Head of caudate nucleus (tissue), 42 donors: ENCODE measurements at places on chromosomes 3 and 15.

- DNase-seq: no peak
These were observed 122.7 kb upstream of the IGF1R start for GRCh38 chr15:98525661-98526001.

DNA sequence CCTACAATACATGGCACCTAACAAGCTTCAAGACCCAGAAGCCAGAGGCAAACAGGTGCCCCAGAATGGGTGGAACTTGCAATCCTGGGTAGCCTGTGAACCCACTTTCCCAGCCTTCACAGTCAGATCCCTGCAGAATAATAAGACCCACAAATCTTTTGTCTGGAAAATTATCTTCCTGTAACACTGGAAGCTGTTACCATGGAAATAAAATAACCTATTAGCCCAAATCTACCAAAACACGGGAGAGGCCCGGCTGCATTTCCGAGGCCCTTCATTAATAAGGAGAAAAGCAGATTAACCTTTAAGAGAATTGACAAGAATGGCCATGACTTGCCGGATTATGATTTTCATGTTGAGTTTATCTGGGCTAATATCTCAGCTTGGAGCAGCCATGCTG is 256.1 kb upstream of the PROK2 start:
- no peak for DNase-seq

- no peak for DNase-seq
These were observed 14.5 kb downstream of the EFCAB12 start for GRCh38 chr3:129413687-129414506.

DNA sequence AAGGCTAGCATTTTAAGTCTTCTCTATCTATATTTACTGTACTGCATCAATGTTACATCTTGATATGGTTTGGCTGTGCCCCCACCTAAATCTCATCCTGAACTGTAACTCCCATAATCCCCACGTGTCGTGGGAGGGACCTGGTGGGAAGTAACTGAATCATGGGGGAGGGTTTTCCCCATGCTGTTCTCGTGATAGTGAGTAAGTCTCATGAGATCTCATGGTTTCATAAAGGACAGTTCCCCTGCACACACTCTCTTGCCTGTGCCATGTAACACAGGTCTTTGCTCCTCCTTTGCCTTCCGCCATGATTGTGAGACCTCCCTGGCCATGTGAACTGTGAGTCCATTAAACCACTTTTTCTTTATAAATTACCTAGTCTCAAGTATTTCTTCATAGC is 161.5 kb downstream of the TBC1D5 start:
- DNase-seq: no peak

DNA sequence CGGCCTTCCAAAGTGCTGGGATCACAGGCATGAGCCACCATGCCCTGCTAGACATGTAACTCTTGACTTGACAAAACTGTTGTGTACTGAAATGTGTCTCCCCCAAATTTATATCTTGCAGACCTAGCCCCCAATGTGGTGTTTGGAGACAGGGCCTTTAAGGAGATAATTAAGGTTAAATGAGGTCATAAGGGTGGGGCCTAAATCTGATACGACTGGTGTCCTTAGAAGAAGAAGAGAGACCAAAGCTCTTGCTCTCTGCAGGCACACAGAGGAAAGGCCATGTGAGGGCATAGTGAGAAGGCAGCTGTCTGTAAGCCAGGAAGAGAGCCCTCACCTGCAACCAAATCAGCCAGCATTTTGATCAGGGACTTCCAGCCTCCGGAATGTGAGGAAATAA is 361.3 kb downstream of the SV2B start:
- DNase-seq: no peak

DNA sequence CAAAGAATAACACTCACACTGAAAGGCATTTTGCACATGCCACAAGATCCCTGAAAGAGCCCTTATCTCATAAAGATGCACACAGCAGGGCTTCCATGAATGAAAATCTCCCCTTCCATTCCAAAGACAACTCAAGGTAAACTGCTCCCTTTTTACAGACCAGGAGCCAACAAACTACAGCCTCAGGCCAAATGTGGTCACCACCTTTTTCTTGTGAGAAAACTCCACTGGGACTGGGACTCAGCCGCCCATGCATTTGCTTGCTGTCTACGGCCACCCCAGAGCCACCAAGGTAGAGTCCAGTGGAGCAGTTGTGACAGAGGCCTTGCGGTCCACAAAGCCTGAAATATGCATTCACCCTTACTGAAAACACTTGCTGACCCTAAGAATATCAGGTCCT is 334.8 kb downstream of the OCA2 start:
- no peak for DNase-seq

- no peak for DNase-seq
These were observed 290.8 kb upstream of the LRRFIP2 start for GRCh38 chr3:37465174-37465573.

- DNase-seq: no peak
These were observed 2.5 kb downstream of the MOBP start for GRCh38 chr3:39469945-39470344.

- no peak for DNase-seq
These were observed 198.6 kb upstream of the BCL6 start for GRCh38 chr3:187943677-187944389.

GRCh38 chr3:130429713-130430023 is 84.2 kb downstream of the COL6A5 start:
- DNase-seq: no peak

DNA sequence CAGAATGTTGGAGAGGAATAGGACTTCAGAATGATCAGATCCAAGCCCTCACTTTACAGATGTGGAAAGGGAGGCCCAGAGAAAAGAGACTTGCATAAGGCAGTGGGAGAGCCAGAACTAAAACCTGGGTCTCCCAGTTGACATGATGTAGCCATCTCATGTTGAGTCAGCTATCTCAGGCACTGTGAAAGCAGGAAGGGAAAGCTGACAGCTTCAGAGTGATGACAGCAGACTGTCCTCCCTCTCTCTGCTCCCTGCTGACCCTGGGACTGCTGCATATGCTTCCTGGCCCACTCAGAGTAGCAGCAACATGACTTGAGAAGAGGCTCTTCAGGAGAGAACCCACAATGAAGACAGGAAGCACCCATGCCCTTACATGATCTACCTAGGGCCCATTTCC is 14.7 kb downstream of the FHIT start:
- no peak for DNase-seq

GRCh38 chr15:39161096-39161495 is 419.8 kb upstream of the THBS1 start:
- DNase-seq: no peak

DNA sequence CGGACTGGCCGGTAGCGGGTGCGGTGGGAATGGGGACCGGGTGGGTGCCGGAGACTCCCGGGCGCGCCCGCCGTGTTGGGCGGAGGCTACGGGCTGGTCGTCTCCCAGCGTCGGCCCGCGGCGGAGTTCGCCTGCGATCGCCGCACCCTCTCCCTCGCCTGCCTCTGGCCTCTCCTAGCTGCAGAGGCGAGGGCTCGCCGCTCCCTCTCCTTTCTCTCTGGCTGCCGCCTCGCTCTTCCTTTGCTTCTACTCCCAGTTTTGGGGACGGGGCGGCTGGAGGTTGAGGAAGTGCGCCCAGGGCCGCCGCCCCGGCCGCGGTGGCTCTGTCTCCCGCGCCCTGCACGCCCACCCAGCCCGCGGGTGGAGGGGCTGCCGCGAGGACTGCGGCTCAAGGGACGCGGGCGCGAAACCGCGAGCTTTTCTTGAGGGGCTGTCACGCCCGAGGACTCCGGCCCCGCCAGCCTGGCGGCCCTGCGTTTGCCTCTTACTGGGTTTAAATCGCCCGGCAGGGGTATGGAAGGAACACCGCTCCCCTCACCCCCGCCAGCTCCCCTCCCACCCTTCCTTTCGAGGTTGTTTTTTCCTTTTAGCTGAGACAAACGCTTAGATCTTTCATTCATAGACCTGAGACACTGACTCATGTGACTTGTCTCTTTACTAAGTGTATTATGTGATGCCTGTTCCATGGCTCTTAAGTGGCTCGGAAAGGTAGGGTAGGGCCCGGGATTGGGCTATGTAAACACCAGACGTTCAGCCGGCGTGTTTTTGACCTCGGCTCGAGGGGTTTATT is 654 bp downstream of the PIK3CA start:
- peak; percentile 48 for DNase-seq

DNA sequence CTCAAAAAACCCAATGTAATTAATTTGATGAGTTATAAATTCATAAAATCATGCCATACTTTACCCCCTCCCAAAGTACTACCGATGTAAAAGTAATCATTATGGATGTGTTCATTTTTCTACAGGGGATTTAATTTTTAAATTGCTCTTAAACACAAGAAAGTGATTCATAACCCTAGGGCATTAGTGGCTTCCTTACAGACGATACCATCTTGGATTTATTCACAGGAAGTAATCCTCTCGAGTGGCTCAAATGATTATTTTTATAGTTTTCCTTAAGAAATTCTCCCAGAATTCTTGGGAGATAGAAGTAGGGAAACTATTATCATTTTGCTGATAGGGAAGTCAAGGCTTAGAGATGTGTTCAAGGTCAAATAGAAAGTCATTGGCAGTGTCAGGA is 80.9 kb downstream of the PEX5L start:
- DNase-seq: no peak

GRCh38 chr15:53031469-53031868 is 241.3 kb upstream of the ONECUT1 start:
- no peak for DNase-seq

GRCh38 chr15:91515188-91515754 is 338.2 kb upstream of the SLCO3A1 start:
- no peak for DNase-seq

DNA sequence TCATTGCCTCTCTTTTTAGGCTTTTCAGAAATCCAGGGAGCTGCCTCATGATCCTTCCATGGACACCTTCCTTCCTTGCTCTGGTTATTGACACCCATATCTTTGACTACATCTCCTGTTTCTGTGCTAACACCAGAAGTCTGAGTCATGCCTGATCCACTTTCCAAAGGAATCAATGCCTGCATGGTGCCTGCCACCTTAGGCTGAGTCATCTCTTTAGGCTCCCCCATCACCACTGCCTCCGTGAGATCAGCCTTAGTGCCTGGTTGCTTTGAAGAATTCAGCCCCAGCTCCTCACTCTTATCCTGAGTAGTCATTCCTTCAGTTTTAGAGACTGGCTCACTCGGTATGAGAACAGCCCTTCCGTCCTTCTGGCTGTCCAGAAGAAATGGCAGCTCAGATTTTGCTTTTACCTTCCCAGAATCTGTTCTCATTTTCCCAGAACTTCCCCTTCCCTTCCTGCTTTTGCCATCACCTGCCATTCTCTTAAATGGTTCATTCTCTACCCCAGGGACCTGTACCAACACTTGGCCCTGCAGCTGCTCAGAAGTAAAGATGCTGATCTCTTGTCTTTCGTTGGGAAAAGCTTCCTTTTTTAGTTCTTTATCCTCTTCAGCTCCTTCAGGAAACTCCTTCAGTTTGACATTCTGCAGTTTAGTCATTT is 105.3 kb downstream of the MAP4 start:
- DNase-seq: peak; percentile 78

- DNase-seq: peak; percentile 91
These were observed 559 bp downstream of the PKM start for GRCh38 chr15:72230197-72231065.

GRCh38 chr15:71109905-71110304 is 5.4 kb upstream of the THSD4 start:
- no peak for DNase-seq

DNA sequence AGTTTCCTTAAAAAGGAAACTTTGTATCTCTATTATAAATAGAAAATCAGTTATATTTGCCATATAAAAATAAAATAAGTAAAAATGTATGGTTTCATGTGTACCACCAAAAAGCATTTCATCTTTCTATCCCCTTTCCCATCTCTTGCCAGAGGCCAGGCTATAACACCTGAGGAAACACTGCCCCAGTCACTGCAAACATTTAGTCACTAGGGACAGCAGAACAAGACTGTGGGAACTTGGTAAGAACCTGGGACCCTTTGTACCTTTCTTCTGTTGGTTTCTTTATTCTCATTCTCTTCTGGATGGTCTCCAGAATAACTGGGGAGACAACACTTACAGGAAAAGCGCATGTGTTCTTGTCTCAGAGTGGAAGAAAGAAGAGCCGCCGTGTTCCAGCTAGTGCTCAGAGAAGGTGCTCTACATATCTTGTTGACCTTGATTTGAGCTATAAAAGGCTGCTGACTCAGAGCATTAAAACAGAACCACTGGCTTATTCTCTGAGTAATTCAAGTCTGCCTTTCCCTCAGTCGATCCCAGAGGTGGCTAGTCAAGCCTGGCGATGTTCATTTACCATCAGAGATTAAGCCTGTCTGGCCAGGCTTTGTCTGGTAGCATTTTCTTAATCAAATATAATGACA is 361.6 kb downstream of the RBMS3 start:
- peak; percentile 16 for DNase-seq

GRCh38 chr3:9206287-9206686 is 43.2 kb downstream of the SRGAP3 start:
- no peak for DNase-seq

- DNase-seq: no peak
These were observed 291.2 kb upstream of the KCNMB2 start for GRCh38 chr3:178244733-178245709.

GRCh38 chr3:13099707-13100106 is 26.5 kb upstream of the IQSEC1 start:
- no peak for DNase-seq

DNA sequence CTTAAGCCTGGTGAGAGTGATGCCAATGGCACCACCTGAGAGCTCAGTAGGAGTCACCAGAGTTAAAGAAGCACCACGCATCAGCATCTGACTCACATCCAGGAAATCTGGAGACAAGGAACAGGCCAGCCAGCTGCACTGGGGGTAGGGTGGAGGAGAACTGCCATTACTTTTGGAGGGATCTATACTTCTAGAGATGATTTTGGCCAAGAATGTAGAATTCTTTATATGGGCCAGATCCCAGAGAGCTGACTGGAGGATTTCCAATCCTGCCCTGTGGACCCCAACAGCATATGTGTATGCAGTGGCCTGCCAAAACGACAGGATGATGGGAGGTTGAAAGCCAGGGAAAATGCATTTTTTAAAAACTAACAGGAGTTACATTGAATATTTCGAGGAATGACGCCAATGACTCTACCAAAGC is 29.8 kb downstream of the CCR3 start:
- no peak for DNase-seq

GRCh38 chr3:20515834-20516233 is 329.8 kb upstream of the SGO1 start:
- DNase-seq: no peak

DNA sequence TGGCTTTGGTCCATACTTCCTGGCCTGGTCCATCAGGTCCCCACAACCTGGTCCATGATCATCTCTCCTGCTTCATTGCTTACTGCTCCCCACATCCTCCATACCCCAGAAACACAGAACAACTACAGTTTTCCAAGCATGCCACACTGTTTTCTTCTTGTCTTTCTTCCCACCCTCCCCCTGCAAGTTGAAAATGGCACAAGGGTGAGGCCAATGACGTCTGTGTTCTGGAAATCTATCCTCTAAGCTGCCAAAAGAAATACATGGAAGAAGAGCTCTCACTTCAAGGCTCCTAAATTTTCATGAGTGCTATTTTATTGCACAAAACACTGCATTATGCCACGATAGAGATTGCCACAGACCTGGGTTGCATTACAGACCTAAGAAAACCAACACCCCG is 404.4 kb downstream of the VPS13C start:
- DNase-seq: no peak
